ENCODE measurements at places on chromosomes 3 and 15.

GRCh38 chr3:29454161-29454611, 173.3 kb downstream of the RBMS3 start:
- no peak for DNase-seq

DNA sequence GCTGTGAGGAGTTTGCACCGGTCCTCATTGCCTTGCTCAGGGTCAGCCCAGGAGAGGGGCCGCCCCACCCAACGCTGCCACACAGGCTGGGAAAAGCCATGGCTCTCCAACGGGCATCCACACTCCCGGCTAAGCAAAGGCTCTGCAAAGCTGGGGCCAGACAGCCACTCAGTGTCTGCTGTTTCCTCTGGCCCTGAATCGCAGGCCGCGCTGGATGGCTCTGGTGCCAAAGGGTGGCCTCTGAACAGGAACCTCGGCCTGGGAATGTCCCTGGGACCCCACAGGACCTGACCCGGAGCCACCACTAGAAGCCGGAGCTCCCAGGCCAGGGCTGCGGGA, 42.9 kb downstream of the RPN1 start:
- DNase-seq, result no peak

- no peak for DNase-seq
Observed at GRCh38 chr3:28590216-28590615, 241.6 kb upstream of the AZI2 start.

DNA sequence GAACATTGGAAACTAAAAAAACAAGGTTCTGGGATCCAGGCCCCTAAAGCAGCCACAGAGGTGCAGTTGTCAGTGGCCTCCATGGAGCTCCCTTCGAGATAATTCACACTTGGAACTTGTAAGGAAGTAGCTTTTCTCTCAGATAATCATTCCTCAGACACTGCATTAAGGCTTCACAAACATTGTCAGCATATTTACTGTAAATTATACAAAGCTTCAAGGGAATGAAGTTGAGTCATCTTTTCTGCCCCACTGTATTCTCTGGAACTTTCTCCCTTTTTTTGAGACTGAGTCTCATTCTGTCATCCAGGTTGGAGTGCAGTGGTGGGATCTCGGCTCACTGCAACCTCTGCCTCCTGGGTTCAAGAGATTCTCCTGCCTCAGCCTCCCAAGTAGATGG, 7.1 kb downstream of the BLOC1S6 start:
- DNase-seq, result no peak

- DNase-seq, result no peak
Observed at GRCh38 chr3:193564012-193564411, 9.3 kb upstream of the ATP13A4 start.

DNA sequence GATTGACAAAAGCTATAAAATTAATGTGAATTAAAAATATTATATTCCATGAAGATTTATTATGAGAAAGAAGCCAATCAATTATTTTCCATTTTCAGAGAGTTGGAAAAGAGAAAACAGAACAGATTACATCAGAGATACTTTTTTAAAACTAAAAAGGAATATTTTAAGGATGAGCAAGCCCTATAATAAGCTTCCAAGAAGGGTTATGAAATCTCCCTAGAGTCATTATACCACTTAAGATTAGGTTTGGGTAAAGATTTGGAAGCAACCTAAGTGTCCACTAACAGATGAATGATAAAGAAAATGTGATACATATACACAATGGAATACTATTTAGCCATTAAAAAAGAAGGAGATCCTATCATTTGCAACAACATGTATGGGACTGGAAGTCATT, 51.6 kb upstream of the FSIP1 start:
- DNase-seq, result no peak

GRCh38 chr3:195226445-195226844, 44.5 kb downstream of the XXYLT1 start:
- no peak for DNase-seq

Measured in stimulated activated CD4-positive, alpha-beta T cell treated with anti-CD3 and anti-CD28 coated beads, Interleukin-2, amount 100 ng/mL, for 48 hours (primary cell).